ENCODE measurements at places on chromosomes 5 and 9.

GRCh38 chr5:166962461-166962860 is 1329.0 kb upstream of the WWC1 start:
- no peak overlapping the region for H3K4me3 ChIP-seq
- H3K27ac ChIP-seq, result no peak overlapping the region
- no peaks in the 10 kb centered on the region for H3K27me3 ChIP-seq
- H3K4me1 ChIP-seq, result no peaks in the 10 kb centered on the region

- DNase-seq, result no peak
- H3K4me1 ChIP-seq, result peaks cover 6% of the 10 kb centered on the region
- no peaks in the 10 kb centered on the region for H3K27me3 ChIP-seq
Observed at GRCh38 chr9:96161819-96162218, 140.2 kb downstream of the HSD17B3 start.

DNA sequence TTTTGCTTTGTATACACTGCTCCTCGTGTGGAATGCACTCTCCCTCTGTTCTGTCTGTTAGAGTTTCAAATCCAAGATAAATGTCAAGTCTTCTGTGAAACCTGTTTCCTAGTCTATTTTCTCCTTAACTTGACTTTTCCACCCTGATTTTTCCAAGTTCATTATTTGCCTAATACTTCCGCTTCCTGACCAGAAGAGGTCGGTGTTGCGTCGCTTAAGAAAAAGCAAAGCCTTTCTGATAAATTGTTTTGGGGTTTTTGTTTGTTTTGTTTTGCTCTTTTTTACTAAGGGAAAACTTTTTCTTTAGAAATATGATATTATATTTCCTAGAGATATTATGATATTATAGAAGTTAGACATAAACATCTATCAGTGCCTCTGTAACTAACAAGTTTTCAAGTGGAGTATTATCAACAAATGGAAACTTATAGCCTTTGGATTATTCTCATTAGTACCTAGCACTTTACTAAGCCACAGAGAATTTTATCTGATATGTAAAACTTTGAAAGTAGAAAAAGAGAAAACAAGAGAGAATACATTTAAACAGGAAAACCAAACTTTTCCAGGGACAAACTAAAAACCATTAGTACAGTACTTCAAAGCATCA is 55.8 kb downstream of the PHAX start:
- H3K4me3 ChIP-seq, result no peak overlapping the region
- H3K27me3 ChIP-seq, result no peaks in the 10 kb centered on the region
- no peak for DNase-seq
- H3K27ac ChIP-seq, result no peak overlapping the region
- no peaks in the 10 kb centered on the region for H3K4me1 ChIP-seq

DNA sequence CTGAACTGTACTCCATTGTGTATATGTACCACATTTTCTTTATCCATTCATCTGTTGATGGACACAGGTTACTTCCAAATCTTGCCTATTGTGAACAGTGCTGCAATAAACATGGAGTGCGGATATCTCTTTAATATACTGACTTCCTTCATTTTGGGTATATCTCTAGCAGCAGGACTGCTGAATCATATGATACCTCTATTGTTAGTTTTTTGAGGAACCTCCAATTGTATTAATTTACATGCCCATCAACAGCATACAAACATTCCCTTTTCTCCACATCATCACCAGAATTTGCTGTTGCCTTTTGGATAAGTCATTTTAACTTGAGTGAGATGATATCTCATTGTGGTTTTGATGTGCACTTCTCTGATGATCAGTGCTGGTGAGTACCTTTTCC is 81.8 kb upstream of the FAM120A start:
- no peak overlapping the region for H3K27ac ChIP-seq
- H3K36me3 ChIP-seq, result no peaks in the 10 kb centered on the region
- no peaks in the 10 kb centered on the region for H3K27me3 ChIP-seq

- no peak for DNase-seq
- H3K27ac ChIP-seq, result no peak overlapping the region
Observed at GRCh38 chr9:138007918-138008841, 130.6 kb downstream of the CACNA1B start.

- no peak overlapping the region for H3K4me3 ChIP-seq
- DNase-seq, result no peak
- no peaks in the 10 kb centered on the region for H3K36me3 ChIP-seq
- H3K27me3 ChIP-seq, result no peaks in the 10 kb centered on the region
Observed at GRCh38 chr5:177386542-177386941, 2.3 kb downstream of the SLC34A1 start.

- peak; percentile 25 for DNase-seq
- no peaks in the 10 kb centered on the region for H3K36me3 ChIP-seq
- H3K27ac ChIP-seq, result peak overlapping the region; percentile 73
- H3K4me1 ChIP-seq, result peaks cover 14% of the 10 kb centered on the region
- no peaks in the 10 kb centered on the region for H3K27me3 ChIP-seq
Observed at GRCh38 chr5:65034813-65035209, 266.1 kb downstream of the CWC27 start.

GRCh38 chr9:127958728-127959127 is 21.1 kb upstream of the DPM2 start:
- H3K4me1 ChIP-seq, result peaks cover 42% of the 10 kb centered on the region
- no peaks in the 10 kb centered on the region for H3K27me3 ChIP-seq
- peak overlapping the region; percentile 1 for H3K27ac ChIP-seq
- H3K36me3 ChIP-seq, result no peaks in the 10 kb centered on the region

- H3K4me3 ChIP-seq, result peak overlapping the region; percentile 51
- no peaks in the 10 kb centered on the region for H3K27me3 ChIP-seq
- H3K4me1 ChIP-seq, result peaks cover 17% of the 10 kb centered on the region
- DNase-seq, result peak; percentile 35
- peaks cover 46% of the 10 kb centered on the region for H3K36me3 ChIP-seq
- H3K27ac ChIP-seq, result peak overlapping the region; percentile 42
Observed at GRCh38 chr9:136726631-136727191, 14.3 kb downstream of the DIPK1B start.

DNA sequence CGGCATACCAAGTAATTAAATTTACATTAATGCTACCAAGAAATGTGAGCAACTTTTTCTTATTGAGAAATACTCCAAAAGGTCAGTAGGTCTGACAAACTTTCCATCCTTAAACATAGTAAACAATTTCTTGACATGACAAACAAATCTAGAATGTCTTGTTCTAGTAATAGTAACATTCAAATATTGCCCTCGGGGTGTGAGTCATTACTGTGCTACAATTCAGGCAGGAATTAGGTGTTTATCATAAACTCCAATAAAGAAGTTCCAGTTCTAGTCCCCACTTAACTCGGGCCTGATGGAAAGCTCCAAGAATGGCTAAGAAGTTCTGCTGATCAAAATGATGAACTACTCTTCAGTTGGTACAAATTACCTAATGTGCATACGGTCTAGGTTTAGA is 235.6 kb upstream of the TUSC1 start:
- H3K4me1 ChIP-seq, result peaks cover 13% of the 10 kb centered on the region
- H3K36me3 ChIP-seq, result no peaks in the 10 kb centered on the region
- no peaks in the 10 kb centered on the region for H3K27me3 ChIP-seq
- H3K4me3 ChIP-seq, result no peak overlapping the region

DNA sequence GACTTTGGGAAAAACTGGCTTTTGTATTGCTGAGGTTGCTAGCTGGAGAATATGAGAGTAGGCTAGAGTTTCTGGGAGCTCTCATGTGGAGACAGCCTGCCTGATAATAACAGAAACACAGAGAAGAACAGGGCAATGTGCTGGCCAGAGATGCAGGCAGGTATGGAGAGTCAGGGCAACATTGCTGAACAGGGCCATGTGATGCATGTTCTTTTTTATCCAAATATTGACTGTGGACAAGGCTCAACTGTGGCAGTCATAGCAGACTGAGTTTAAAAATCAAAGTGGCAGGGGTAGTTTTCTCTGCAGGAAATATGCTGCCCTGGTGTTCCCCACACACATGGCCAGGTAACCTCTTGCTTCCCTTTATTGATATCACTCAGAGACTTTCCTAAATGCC is 381.1 kb downstream of the RASEF start:
- H3K4me1 ChIP-seq, result no peaks in the 10 kb centered on the region
- DNase-seq, result no peak
- H3K4me3 ChIP-seq, result no peak overlapping the region
- no peaks in the 10 kb centered on the region for H3K36me3 ChIP-seq

DNA sequence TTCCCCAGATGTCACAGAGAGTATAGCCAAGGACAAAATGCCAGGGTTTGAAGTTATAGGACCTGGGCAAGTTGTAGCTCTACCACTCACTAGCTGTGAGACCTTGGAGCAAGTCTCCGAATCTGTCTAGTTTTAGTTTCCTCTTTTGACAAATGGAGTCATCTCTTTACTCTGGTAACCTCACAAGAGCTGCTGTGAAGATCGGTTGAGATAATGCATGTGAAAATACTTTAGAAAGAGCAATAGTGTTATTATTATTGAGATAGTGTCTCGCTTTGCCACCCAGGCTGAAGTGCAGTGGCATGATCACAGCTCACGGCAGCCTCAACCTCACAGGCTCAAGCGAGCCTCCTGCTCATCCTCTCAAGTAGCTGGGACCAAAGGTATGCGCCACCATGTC is 117.9 kb upstream of the NR5A1 start:
- H3K27ac ChIP-seq, result no peak overlapping the region
- H3K4me1 ChIP-seq, result peaks cover 24% of the 10 kb centered on the region
- no peaks in the 10 kb centered on the region for H3K36me3 ChIP-seq
- no peaks in the 10 kb centered on the region for H3K27me3 ChIP-seq

DNA sequence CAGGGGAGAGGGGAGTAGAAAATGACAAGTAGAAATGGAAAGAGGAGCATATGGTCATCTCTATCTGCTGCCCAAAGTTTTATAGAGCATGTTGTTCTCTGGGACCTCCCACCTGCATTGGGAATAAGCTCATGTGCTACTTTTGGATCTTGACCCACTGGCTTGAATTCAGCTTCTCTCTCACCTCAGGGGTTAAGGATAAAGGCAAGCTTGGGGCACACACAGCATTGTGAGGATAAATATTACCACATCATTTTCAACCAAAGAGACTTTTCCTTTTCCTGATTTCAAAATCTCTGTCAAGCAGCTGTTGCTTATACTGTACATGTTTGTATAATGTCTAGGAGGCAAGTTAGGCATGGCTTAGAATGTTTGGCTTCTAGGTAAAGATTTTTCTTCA is 16.6 kb downstream of the ATP10B start:
- no peak overlapping the region for H3K27ac ChIP-seq
- H3K4me3 ChIP-seq, result no peak overlapping the region
- DNase-seq, result no peak
- H3K27me3 ChIP-seq, result no peaks in the 10 kb centered on the region

DNA sequence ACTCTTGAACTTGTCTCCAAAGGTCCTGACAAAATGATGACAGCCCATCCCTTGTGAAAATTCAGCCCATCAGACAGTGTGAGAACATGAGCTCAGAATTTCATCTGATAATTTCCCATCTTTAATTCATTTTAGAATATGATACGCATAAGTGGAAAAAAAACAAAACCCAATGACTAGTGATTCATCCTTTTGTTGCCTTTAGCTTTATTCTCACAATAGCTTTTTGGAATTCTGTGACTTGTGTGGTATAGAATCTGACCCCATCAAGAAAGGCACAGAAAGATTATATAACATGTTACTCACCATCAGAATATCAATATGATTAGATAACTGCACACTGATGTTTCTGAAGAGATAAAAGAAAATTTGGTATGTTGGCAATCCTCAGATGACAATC is 16.1 kb upstream of the TMED7 start:
- DNase-seq, result no peak
- H3K27me3 ChIP-seq, result no peaks in the 10 kb centered on the region
- H3K4me1 ChIP-seq, result no peaks in the 10 kb centered on the region
- H3K36me3 ChIP-seq, result no peaks in the 10 kb centered on the region
- H3K4me3 ChIP-seq, result no peak overlapping the region

- H3K4me1 ChIP-seq, result no peaks in the 10 kb centered on the region
- H3K36me3 ChIP-seq, result no peaks in the 10 kb centered on the region
- no peak overlapping the region for H3K27ac ChIP-seq
- H3K4me3 ChIP-seq, result no peak overlapping the region
- H3K27me3 ChIP-seq, result no peaks in the 10 kb centered on the region
Observed at GRCh38 chr5:59562756-59563389, 330.7 kb downstream of the PDE4D start.
